A549 treated with Hydrocortisone at 1 μM for 4 hours (cell line): ENCODE measurements at places on chromosomes 5 and 9. TPM values are rescaled to one million over a fixed set of nuclear protein-coding genes. Genes with fewer than 3 reads are reported as not detected.

PCDHB6 gene
- total RNA-seq = 0.84 to 1.1 TPM (median 1.0 TPM) in 5 replicates

MYOZ3 gene
- total RNA-seq = 0.07 to 0.14 TPM in 2 of 5 replicates, not detected in the others

DIPK1B gene
- 6.4 to 9.1 TPM (median 8.0 TPM) in 5 replicates for total RNA-seq

ENTPD8 gene
- 0.09 to 0.24 TPM (median 0.14 TPM) in 5 replicates for total RNA-seq
